ENCODE measurements at places on chromosomes 1 and 21.

GRCh38 chr1:58432851-58433668, 113.5 kb downstream of the OMA1 start:
- no peak for DNase-seq

DNA sequence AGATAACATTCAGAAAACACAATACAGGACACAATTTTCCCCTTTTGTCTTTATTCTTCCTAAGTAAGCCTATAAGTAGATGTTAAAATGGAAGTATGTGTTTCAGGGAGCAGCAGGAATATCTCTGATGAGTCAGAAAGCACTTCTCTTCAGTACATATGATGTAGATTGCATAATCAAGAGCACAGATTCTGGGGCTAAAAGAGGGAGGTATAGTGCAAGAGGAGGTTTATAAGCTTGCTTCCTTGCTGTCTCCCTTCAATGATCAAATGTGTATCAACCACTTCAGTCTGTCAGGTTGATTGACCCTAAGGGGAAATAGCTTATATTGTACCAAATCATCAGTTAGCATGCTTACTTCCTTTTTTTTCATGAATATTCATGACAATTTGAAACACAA, 822.8 kb downstream of the BRINP3 start:
- no peak for DNase-seq

DNA sequence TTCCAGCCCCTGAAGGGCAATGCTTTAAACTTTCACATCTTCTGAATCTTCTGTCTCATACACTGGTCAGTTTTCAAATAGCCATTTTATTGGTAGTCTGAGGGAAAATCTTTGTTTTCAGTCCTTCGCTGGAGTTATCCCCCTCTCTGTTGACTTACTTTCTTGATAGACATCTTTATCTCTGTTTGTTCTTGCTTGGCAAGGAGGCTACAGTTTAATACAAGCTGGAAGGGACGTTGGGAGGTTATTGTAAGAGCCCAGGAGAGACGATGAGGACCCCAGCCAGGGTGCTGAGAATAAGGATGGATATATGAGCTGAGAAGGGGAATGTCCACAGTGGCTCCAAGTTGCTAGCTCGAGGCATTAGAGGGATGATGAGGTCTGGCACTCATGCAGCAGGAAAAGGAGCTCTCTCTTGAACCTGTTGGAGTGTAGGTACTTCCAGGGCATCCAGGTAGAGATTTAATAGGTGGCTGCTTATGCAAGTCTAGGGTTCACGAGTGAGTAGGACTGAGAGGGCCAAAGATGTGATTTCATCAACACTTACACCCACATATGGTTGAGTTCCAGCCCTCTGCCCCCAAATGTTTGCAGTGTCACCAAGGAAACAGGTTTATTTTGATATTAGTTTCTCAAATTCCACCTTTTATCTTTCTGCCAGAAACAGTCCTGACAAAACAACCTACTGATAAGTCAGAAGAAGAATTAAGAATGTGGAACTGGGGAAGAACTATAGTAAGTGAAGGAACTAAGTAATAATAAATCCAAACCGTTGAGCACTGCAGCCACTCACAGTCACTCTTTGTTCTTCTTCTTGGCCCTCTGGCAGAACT, 237.3 kb upstream of the PROX1 start:
- no peak for DNase-seq

DNA sequence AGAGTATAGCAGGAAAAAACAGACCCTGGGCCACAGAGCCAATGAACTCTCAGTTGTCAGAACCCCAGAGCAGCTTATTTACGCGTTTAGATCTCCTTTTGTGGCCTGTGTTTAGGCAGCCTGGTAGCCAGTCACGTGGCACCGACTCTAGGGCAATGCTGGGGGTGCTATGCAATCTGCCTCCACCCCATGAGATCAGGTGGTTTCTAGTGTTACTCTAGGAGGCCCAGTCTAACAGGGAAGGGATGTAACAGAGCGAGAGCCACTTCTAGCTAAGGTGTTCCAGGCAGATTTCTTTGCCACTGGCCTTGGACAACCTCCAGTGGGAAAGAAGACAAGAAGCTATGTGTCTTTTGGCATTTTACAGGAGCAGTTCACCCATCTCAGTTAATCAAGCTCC, 12.0 kb upstream of the A3GALT2 start:
- no peak for DNase-seq

DNA sequence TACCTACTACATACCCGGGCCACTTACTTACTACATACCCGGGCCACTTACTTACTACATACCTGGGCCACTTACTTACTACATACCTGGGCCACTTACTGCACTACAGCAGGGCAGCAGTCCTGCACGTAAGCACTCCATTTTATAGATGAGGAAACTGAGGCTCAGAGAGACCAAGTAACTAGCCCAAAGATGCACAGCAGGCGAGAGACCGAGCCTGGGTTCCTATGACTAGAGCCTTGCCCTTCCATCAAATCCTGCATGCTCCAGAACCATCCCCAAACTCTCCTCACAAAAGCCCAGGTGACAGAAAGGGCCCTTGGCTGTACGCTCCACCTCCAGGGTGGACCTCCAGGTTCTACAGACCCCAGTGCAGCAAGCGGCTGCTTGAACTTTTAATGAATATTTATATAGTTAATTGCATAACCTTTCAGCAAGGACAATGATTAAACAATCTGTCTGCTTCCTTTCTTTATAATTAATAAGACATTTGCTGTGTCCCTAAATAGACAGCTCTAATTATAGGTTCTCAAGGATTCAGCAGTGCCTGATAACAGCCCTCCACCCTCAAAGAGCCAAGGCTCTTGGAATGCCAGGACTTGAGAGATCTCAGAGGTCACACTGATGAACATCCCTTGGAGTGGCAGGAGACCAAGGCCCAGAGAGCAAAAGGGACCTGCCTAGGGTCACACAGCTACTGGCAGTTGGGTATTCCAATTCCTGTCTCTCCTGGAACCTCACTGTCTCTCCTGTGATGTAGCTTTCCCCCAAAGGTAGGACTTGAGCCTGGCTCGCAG, 43.4 kb downstream of the LRP8 start:
- DNase-seq: no peak

DNA sequence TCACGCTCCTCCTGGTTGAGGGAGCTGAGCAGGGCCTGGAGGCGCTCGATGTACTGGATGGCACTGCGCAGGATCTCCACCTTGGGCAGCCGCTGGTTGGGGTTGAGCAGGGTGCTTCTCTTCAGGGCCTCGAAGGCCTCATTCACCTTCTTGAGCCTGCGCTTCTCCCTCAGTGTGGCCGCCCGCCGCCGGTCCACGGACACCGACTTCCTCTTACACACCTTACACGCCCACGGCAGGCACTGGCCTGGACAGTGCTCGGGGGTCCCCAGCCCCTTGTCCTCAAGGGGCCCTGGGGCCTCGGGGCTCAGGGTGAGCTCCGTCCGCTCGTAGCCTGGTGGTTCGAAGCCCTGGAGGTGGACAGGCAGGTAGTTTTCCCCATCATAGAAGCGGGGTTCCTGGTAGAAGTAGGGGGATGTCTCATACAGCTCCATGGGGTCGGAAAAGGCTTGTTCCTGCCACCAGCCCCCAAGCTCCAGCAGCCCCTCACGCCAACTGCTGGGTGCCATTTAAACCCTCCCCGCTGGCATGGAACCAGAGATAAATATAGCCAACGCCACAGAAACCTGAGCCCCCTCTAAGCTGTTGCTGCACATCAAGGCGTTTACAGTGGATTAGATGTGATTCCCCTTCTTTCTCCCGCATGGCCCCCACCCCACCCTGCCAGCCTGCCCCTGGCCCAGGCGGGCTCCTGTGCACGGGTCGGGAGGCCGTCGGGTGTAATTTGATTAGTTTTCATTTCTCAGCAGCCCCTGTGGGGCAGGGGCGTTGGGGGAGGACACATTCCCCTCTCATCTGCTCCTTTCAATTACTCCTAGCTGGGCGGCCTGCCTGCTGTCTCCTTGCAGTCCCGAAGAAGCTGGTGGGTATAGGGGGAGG, at the start of gene MYOG:
Gene MYOG (minus strand): TSS at position 485 of the 879 bp plus-strand sequence. CDS start 51 bp downstream, at position 434.
- no peak for DNase-seq

- DNase-seq: no peak
Observed at GRCh38 chr1:239987103-239987745, 104.5 kb upstream of the FMN2 start.

- no peak for DNase-seq
Observed at GRCh38 chr1:29451368-29451892, 215.1 kb downstream of the PTPRU start.

- DNase-seq: no peak
Observed at GRCh38 chr1:59242370-59242769, 54.5 kb upstream of the FGGY start.

- no peak for DNase-seq
Observed at GRCh38 chr1:66119148-66119547, 326.5 kb downstream of the PDE4B start.

DNA sequence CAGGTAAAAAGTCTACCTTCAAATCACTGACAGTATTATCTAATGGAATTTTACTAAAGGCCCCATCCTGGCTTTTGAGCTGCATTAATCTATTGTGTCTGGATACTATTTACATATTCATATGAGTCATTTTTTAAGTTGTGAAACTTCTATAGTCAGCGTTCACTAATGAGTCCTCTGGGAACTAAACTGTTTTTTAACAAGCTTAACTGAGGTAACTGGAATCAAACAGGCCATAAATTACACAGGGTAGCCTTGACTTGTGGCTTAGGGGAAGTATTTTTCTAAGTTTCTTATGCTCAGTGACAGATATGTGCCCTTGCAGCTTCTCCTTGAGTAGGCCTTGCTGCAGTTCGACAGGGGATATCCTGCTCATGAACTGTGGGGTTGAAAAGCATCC, 68.8 kb downstream of the JMJD4 start:
- DNase-seq: no peak
